ENCODE measurements at places on chromosomes 4 and X. TPM values are rescaled to one million over a fixed set of nuclear protein-coding genes. Genes with fewer than 3 reads are reported as not detected.

The SLITRK4 gene
- total RNA-seq = 5.1 TPM

The CTAG2 gene
- total RNA-seq = not detected

The FBXO8 gene
- 14.4 TPM for total RNA-seq

The COX18 gene
- total RNA-seq = 29.8 TPM

The TMSB15A gene
- 6.2 TPM for total RNA-seq

The TRIM2 gene
- 80.3 TPM for total RNA-seq

The MAP3K15 gene
- total RNA-seq = 2.2 TPM

The ASB9 gene
- 3.6 TPM for total RNA-seq

The XG gene
- total RNA-seq = 0.33 TPM

The CT55 gene
- total RNA-seq = not detected

The IBSP gene
- not detected for total RNA-seq

The PPEF2 gene
- total RNA-seq = not detected

The PALLD gene
- 77.4 TPM for total RNA-seq

The TEX11 gene
- total RNA-seq = not detected

The GYPB gene
- total RNA-seq = not detected

The HNRNPDL gene
- total RNA-seq = 161 TPM

The SRPK3 gene
- 0.08 TPM for total RNA-seq

The ZIC3 gene
- total RNA-seq = not detected

The JCHAIN gene
- not detected for total RNA-seq

The MAGEA1 gene
- total RNA-seq = not detected

The PPEF1 gene
- total RNA-seq = not detected

The SPACA5 gene
- not detected for total RNA-seq

The PF4V1 gene
- not detected for total RNA-seq

The EFHC2 gene
- not detected for total RNA-seq

The CTAG1B gene
- not detected for total RNA-seq

The GAGE12E gene
- not detected for total RNA-seq

The CD99 gene
- total RNA-seq = 155 TPM

The FAM114A1 gene
- 39.6 TPM for total RNA-seq

The JADE3 gene
- total RNA-seq = 11.2 TPM

The PRSS12 gene
- total RNA-seq = 1.6 TPM

The ADRA2C gene
- total RNA-seq = 2.8 TPM

The GUCY1A1 gene
- 2.2 TPM for total RNA-seq

The NMU gene
- total RNA-seq = 0.55 TPM

The PAGE5 gene
- not detected for total RNA-seq

The GLRA3 gene
- not detected for total RNA-seq

The GRIPAP1 gene
- 31.1 TPM for total RNA-seq

The SPANXD gene
- total RNA-seq = not detected

The RNF150 gene
- 3.2 TPM for total RNA-seq

The DCAF4L1 gene
- total RNA-seq = 0.13 TPM

The ZNF718 gene
- total RNA-seq = 13.9 TPM

The CPLX1 gene
- total RNA-seq = not detected

The PNMA6A gene
- 7.9 TPM for total RNA-seq

The BTK gene
- not detected for total RNA-seq

The MAPK10 gene
- 1.6 TPM for total RNA-seq

The AREG gene
- total RNA-seq = 95.3 TPM

The F8A3 gene
- total RNA-seq = not detected

The ETDB gene
- total RNA-seq = not detected

The MAGEB1 gene
- not detected for total RNA-seq

The SUPT20HL1 gene
- not detected for total RNA-seq

The TCEAL2 gene
- 3.8 TPM for total RNA-seq

The FMR1 gene
- total RNA-seq = 22.5 TPM

The ADAM29 gene
- not detected for total RNA-seq

The DNAJB14 gene
- total RNA-seq = 20.6 TPM

The KCNE5 gene
- total RNA-seq = not detected

The NHSL2 gene
- total RNA-seq = 1.6 TPM

The IL2 gene
- total RNA-seq = not detected

The PDCL2 gene
- not detected for total RNA-seq

The NSUN7 gene
- total RNA-seq = 8.9 TPM

Measured in kidney epithelial cell (primary cell).